ENCODE measurements at places on chromosomes 1 and 21. TPM values are rescaled to one million over a fixed set of nuclear protein-coding genes. Genes with fewer than 3 reads are reported as not detected.

Gene APOBEC4
- not detected for total RNA-seq

Gene SCAMP3
- 58.8 TPM for total RNA-seq

Gene RIIAD1
- total RNA-seq, result not detected

Gene CR1L
- 12.5 TPM for total RNA-seq

Gene RIMKLA
- 17.3 TPM for total RNA-seq

Gene LCK
- total RNA-seq, result 57.0 TPM

- peaks cover 1% of the 10 kb centered on the region for H3K36me3 ChIP-seq
- no peak for DNase-seq
- H3K4me1 ChIP-seq, result no peaks in the 10 kb centered on the region
- H3K27ac ChIP-seq, result no peak overlapping the region
- no peak overlapping the region for H3K4me3 ChIP-seq
Observed at GRCh38 chr1:21060523-21060922, 116.2 kb downstream of the EIF4G3 start.

DNA sequence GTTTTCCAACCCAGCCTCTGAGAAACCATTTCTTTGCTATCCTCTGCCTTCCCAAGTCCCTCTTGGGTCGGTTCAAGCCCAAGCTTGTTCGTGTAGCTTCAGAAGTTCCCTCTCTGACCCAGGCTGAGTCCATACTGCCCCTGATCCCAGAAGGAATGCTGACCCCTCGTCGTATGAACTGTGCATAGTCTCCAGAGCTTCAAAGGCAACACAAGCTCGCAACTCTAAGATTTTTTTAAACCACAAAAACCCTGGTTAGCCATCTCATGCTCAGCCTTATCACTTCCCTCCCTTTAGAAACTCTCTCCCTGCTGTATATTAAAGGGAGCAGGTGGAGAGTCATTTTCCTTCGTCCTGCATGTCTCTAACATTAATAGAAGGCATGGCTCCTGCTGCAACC is 23.8 kb downstream of the EIF2D start:
- H3K4me3 ChIP-seq, result no peak overlapping the region
- peaks cover 1% of the 10 kb centered on the region for H3K4me1 ChIP-seq
- no peaks in the 10 kb centered on the region for H3K27me3 ChIP-seq
- no peak for DNase-seq
- H3K27ac ChIP-seq, result peak overlapping the region; percentile 62

GRCh38 chr1:99621340-99621901 is 24.5 kb upstream of the PALMD start:
- no peaks in the 10 kb centered on the region for H3K27me3 ChIP-seq
- H3K4me3 ChIP-seq, result no peak overlapping the region
- H3K4me1 ChIP-seq, result peaks cover 16% of the 10 kb centered on the region
- H3K36me3 ChIP-seq, result no peaks in the 10 kb centered on the region

GRCh38 chr1:198669023-198669698 is 30.3 kb downstream of the PTPRC start:
- peaks cover 9% of the 10 kb centered on the region for H3K4me1 ChIP-seq
- no peaks in the 10 kb centered on the region for H3K36me3 ChIP-seq
- no peaks in the 10 kb centered on the region for H3K27me3 ChIP-seq
- H3K27ac ChIP-seq, result no peak overlapping the region

DNA sequence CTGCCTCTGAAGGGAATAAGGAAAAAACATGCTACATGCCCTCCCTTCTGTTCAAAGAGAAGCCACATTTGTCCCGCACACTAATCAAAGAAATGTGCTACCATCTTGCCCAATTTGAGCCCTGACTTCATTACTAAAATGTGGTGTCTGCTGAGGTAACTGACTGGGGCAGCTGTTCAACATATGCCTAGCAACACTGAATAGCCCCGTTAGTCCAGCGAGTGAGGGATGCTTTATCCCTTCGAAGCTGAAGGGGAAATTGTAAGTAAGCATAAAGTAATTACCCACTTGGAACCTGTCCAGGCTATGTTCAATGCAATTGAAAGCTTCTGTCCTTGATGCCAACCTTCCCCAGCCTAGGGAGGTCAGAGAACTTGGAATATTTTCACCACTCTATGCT is 310.6 kb downstream of the SEC16B start:
- H3K27me3 ChIP-seq, result no peaks in the 10 kb centered on the region
- H3K4me3 ChIP-seq, result no peak overlapping the region
- peaks cover 12% of the 10 kb centered on the region for H3K4me1 ChIP-seq
- peaks cover 5% of the 10 kb centered on the region for H3K36me3 ChIP-seq
- DNase-seq, result no peak

GRCh38 chr1:7015022-7015421 is 229.8 kb downstream of the CAMTA1 start:
- H3K27me3 ChIP-seq, result no peaks in the 10 kb centered on the region
- no peaks in the 10 kb centered on the region for H3K36me3 ChIP-seq
- no peak for DNase-seq
- H3K4me3 ChIP-seq, result no peak overlapping the region
- H3K4me1 ChIP-seq, result no peaks in the 10 kb centered on the region
- no peak overlapping the region for H3K27ac ChIP-seq

DNA sequence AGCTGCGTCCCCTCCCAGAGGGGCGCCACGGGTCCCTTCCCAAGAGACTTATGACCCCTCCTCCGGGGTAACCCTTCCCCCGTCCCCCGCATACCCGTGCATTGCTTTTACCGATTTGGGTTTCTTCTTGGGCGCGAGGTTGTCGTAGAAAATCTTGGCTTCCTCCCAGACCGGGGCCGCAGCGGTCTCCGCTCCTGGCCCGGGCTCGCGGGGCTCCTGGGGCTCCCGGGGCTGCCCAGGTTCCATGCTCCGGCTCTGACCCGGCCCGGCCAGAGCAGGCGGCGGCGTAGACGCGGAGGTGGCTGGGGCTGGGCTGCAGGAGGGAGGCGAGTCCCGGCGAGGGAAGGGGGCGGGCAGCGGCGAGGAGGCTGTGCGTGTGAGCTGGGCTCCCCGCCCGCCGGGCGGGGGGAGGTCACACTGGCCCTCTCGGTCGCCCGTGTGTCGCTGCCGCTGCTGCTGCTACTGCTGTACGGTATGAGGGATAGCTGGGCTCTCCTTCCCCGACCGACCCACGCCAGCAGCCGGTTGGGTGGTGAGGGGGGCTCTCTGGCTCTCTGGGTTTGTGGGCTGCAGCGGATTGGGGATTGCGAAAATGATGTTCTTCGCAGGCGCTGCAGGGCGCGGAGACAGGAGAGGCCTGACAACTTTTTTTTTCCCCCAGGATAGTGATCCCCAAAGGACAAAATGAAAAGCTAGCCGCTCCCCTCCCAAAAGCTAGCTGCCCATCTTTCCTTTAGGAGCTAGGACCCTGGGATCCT is at the start of gene NT5C1A:
NT5C1A (minus strand) TSS at position 315 of the 758 bp plus-strand sequence; CDS start at position 246, 69 bp downstream.
- no peak within 1 kb of the TSS for H3K27ac ChIP-seq
- H3K4me3 ChIP-seq, result peak within 1 kb of the TSS; percentile 63
- H3K27me3 ChIP-seq, result peaks cover 100% of the 10 kb centered on the region
- no peaks in the 10 kb centered on the region for H3K4me1 ChIP-seq
- DNase-seq, result peak; percentile 48

DNA sequence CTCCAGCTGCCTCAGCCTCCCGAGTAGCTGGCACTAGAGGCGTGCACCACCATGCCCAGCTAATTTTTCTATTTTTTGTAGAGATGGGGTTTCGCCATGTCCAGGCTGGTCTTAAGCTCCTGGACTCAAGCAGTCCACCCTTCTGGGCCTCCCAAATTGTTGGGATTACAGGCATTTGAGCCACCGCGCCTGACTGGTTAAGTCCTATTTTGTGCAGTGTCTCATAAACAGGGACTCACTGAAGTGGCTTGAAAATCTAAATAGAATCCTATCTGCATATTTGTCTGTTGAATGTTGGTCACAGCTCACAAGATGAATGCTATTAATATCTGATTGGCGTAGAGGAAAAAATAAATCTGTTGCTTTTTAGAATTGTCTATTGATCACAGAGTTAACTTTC is 5.9 kb upstream of the CHAF1B start:
- H3K4me1 ChIP-seq, result no peaks in the 10 kb centered on the region
- DNase-seq, result no peak
- H3K4me3 ChIP-seq, result no peak overlapping the region
- H3K27ac ChIP-seq, result 0 out of 2 replicates have a peak overlapping the region, but pooled peaks have one; percentile 7
- H3K36me3 ChIP-seq, result peaks cover 19% of the 10 kb centered on the region
- H3K27me3 ChIP-seq, result no peaks in the 10 kb centered on the region

DNA sequence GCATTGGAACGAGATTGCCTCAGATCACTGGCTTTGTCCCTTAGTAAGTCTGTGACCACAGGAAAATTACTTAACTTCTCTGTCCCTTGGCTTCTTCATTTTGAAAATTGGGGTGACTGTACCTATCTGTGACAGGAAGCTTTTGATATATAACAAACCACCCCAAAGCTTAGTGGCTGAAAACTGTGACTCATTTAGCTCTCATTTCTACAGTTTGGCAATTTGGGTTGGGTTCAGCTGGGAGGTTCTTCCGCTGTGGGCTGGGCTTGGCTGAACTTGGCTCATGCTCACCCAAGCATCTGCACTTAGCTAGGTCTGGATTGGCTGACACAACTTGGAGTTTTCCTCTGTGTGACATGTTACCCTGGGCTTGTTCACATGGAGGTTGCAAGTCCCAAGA is 14.0 kb downstream of the C1orf94 start:
- peaks cover 29% of the 10 kb centered on the region for H3K27me3 ChIP-seq

GRCh38 chr1:19765623-19766022 is 34.1 kb downstream of the TMCO4 start:
- H3K4me3 ChIP-seq, result no peak overlapping the region
- no peak overlapping the region for H3K27ac ChIP-seq
- DNase-seq, result no peak
- H3K36me3 ChIP-seq, result no peaks in the 10 kb centered on the region
- H3K27me3 ChIP-seq, result no peaks in the 10 kb centered on the region

DNA sequence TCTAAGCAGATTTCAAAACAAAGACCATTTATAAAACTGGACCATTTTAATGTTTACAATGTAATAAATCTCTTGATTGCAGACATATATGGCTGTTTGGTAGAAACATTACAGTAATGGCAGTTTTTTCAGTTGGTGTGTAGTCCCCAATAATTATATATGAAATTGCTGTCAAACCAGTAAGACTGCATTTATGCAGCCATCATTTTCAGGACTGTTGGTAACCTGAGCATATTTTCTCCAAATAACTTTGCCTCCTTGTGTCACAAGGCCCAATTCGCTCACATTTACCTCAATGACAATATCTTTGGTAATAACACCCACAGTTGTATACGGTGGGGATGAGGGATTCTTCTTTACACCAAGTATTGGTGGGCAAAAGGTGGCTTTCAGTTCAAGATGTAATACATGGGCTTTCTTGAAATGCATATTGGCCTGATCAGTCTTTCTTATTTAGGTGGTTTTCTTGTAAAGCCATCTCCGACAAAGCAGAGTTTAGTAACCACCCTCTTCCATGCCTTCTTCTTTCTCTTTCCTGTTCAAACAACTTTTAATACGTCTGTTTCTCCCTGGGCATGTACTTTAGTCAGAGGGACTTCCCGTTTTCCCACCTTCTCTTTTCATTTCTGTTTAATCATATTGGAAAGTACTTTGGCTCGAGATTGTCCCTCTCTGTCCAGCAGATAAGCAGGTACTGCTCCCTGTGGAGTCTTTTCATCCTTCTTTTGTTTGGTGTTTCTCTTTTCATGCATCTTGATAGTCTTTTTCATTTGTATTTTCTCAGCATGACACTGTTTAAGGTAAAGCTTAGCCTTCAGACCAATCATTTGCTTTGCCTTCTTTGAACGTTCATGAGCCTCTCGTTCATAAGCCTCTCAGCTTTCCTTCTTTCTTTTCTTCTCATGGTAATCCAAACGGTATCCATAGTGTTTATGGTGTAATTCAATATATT is 30.4 kb downstream of the ATP2B4 start:
- no peak overlapping the region for H3K4me3 ChIP-seq
- no peak for DNase-seq
- peaks cover 12% of the 10 kb centered on the region for H3K4me1 ChIP-seq
- no peaks in the 10 kb centered on the region for H3K36me3 ChIP-seq
- H3K27ac ChIP-seq, result peak overlapping the region; percentile 67
- no peaks in the 10 kb centered on the region for H3K27me3 ChIP-seq

DNA sequence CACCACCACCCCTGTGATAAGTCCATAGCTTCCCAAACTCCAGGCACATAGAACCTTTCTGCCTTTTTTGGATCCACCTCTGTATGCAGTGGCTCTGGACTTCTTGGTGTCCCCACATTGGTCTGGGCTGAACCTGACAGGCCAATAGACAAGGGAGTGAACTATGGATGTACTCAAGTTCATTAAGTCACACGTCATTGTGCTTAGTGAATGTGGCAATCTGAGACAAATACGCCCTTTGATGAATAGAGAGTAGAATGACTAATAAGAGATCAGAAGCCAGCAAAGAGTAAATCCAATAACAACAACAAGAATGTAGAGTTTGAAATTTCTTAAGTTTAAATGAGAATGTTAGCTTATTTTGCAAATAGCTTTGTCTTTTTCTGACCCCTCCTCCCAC is 114.8 kb downstream of the ST6GALNAC3 start:
- no peak overlapping the region for H3K4me3 ChIP-seq
- no peaks in the 10 kb centered on the region for H3K27me3 ChIP-seq

DNA sequence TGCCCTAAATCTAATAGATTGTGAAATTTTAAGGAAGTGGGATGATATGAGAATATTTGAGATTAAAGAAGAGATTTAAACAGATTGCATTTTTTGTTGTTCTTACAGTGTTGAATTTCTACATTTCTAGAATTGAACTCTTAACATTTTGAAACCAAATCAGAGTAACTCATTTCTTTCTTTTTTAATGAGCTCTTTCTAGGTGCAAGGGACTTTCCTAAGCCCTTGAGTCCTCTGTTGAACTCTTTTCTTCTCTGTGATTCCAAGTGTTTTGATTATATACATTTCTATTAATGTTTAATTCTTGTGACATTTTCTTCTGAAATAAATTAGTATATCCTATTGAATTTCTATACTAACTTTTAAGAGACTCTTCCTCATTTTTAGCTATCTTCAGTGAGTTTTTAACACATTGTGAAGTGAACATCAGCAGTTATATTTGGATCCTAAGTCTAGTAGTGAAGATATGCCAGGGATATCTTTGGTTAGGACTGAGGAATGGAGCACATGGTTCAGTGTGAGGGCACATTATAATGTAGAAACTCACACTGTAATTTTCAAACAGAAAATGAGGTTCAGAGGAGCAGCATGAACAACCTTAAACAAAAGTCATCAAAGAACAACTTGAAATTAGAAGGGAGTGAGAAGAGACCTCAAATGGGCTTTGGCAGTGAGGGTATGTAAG is 53.1 kb downstream of the ATG4C start:
- no peaks in the 10 kb centered on the region for H3K36me3 ChIP-seq
- peak overlapping the region; percentile 9 for H3K27ac ChIP-seq
- peaks cover 10% of the 10 kb centered on the region for H3K4me1 ChIP-seq
- no peak for DNase-seq

- H3K4me3 ChIP-seq, result peak overlapping the region; percentile 65
- peak; percentile 70 for DNase-seq
- peaks cover 39% of the 10 kb centered on the region for H3K4me1 ChIP-seq
- H3K36me3 ChIP-seq, result no peaks in the 10 kb centered on the region
- H3K27me3 ChIP-seq, result peaks cover 6% of the 10 kb centered on the region
Observed at GRCh38 chr1:53982034-53982762, 35.8 kb downstream of the LDLRAD1 start.

GRCh38 chr1:100101564-100101963 is 31.2 kb downstream of the SASS6 start:
- no peaks in the 10 kb centered on the region for H3K27me3 ChIP-seq
- H3K36me3 ChIP-seq, result peaks cover 65% of the 10 kb centered on the region
- no peak overlapping the region for H3K27ac ChIP-seq
- no peak for DNase-seq
- H3K4me1 ChIP-seq, result no peaks in the 10 kb centered on the region
- H3K4me3 ChIP-seq, result no peak overlapping the region
